ENCODE measurements at places on chromosomes 4 and X.
A peak's percentile ranks its signal among the peaks of the same experiment; 100 is the strongest.

- peak; percentile 71 for DNase-seq
Observed at GRCh38 chrX:3450881-3451570, 104.6 kb upstream of the MXRA5 start.

GRCh38 chrX:46737462-46737861 is 21.5 kb downstream of the SLC9A7 start:
- DNase-seq: peak; percentile 87

DNA sequence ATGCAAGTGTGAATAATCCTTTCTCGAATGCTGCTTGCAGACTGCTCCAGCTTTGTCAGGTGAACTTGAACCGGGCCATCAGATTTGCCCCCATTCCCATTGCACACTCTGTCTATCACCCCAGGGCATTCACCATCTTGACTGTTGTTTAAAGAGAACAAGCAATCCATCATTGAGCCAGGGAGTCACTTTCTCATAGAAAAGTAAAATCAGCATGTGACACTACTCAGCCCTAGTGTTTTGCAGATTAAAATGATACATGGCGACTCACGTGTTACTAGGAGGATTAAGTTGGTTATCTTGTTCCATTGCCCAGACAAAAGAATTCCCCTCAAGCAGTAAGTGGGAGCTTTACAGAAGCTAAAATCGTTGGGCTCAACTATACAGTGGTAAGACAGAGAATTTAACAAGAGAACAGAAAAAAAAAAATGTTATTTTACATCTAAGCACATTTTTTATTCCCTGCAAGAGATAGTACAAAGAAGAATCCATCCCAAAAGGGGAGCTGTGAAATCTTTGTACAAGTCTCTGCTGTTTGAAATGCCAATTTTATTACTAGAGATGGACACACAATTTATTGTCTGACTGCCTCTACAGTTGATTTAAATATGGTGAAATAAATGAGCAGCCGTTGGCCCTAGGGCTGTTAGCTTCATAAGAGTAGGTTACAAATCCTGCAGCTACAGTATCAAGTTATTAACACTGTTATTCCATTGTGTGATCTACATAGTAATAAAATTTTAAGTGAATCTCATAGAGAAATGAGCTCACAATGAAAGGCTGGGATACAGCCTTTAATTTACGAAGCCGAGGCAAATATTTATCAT is 67.5 kb downstream of the NEUROG2 start:
- no peak for DNase-seq

GRCh38 chrX:63350465-63350877 is 661 bp downstream of the SPIN4 start:
- DNase-seq: peak; percentile 3

DNA sequence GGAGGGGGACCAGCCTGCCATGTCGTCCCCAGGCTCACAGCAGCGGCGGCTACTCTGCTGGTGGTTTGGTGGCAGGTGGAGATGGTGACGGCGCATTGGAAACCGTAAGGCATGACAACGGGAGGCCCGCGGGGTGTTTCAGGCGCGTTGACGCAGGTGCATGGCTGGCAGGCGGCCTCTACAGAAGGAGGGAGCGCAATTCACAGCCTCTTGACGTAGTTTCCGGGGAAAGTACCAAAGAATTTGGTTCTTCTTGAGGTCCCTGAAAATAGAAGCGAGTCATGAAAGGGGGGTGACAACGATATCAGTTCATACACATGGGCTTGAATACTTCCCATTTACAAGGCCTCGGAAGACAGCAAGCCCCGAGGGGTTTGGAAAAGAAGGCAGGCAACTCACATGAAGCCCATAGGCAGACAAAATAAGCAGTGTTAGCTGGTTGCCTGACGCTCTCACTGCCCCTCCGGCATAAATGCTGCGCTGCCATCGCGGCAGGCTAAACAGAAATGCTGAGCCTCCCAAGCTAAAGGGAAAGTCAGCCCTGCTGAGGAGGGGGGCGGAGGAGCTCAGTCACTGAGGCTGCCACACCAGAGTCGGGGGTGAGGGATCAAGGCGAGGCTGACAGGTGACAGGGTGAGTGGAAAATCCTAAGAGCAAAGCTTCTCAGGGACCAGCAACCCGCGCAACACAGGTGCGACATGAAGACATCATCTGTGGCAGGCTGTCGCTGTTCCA is 52.3 kb upstream of the PDLIM3 start:
- DNase-seq: no peak

- DNase-seq: peak; percentile 46
Observed at GRCh38 chr4:168847771-168848502, 162.1 kb downstream of the CBR4 start.

DNA sequence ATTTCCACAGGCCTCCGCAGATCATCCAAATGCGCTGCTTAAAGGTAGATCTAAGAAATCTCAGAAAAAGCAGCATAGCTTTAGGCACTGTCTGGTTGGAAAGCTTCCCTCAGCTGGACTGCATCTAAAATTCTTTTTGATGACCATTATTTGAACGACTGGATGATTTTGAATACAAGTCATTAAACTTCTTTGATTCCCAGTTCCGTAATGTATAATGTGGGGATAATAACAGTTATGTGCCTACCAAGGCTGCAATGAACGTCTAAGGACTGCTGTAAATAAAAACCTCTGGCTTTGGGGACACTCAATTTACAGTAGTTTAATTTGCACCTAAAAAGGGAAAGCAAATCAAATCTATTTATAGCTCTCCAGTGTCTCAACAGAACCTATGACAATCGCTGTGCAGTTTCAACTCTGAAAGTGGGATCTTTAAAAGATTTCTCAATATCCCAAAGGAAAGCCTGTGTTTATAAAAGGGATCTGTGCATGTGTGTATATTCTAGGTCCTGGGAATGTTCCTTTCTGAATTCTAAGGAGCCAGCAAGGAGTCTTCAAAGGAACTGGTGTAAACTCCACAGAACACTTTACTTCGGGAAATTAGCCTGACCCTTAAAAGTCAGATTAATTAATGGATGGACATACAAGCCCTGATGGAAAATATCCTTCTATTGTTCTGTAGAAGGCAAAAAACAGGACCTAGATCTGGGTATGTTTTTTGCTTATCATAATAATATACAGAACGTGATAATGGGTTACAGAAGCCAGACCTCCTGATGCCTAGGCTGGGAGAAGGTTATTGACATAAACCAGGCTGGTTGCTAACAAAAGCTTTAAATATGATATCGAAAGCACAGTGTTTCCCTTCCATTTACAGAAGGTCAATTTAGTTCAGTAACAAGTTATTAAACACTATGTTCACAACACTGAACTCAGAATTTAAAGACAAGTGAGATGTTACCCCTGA is 53.4 kb downstream of the AFAP1 start:
- DNase-seq: no peak

- DNase-seq: no peak
Observed at GRCh38 chr4:37993806-37994205, 33.6 kb downstream of the PTTG2 start.

DNA sequence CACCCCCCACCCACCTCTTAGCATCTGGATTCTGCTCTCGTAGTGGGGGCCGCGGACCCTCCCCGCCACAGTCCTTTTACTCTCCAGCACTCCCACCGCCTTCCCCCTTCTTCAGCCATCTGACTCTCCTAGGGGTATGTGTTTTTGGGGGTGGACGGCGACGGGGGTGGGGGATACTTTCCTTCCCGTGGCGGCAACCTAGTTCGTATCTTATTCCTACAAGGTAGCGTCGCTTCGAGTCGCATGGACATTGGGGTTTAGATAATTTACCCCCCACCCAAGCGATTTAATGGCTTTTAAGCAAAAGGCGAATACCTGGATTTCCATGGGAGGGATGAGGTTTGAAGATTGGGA is 1.3 kb upstream of the BCORL1 start:
- DNase-seq: no peak

DNA sequence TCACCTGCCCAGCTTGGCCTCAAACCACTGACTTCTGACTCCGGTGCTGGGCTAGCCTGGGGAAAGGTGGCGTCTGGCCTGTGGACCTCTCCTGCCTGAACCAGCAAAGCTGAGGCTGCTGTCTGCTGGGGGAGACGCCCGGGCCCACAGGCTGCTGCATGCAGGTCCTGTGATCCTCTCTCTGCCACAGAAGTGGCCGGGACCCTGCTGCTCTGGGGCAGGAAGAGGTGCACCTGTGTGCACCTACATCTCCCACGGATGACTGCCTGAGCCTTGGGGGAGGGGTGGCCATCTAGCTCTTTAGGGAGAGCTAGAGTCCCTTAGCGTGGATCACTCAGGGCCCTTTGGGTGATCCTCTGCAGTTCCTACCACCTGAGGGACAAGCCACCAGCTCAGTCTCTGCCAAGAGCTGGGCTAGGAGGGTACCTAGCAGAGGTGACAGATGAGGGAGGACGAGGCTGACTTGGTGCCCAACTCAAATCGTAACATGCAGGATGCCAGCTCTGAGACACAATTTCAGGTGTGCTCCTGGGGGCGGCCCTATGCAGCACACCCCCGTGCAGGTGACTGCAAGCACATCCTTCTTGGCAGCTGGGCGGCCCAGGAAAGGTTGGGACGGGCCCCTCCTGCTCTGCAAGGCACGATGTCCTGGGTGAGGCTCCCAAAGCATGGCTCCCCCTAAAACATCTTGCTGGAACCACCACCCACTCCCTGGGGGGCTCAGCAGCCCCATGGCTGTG is 22.5 kb downstream of the LETM1 start:
- DNase-seq: no peak

DNA sequence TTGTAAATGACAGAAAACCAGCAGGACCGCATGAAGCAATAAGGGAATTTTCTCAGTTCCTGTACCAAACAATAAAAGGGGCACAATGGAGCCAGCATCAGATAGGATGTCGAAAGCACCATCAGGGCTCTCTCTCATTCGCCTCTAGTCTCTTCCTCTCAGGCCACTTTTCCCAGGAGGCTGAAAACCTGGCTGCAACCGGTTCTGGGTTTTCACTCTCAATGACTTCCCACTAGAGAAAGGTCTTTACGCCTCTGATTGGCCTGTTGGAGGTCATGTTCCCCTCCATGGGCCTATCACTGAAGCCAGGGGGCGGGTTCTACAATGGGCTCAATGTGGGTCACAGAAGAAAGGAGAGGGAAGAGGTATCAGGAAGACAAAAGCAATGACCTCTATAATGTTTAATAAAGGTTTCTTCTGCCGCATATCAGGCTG is 29.3 kb downstream of the ZNF827 start:
- DNase-seq: no peak

DNA sequence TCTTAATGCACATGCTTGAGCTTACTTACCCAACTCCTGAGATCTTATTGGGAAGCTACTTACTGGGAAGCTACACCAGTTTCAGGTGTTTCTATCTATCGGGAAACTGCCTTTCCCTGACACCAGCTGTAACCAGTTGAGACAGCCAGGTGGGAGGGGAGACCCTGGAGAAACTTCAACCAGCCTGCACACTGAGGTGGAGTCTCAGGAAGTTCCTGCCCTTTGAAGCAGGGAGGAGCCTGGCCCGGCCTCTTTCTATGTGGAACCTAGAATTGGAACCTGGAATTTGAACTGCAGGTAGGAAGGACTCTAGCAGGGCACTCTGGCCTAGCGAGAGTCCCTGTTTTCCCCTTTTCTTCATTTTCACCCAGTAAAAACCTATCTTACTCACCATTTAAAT is 425.8 kb upstream of the PABPC4L start:
- no peak for DNase-seq

GRCh38 chrX:123184866-123185276 is 793 bp downstream of the GRIA3 start:
- DNase-seq: peak; percentile 36

GRCh38 chrX:12496343-12496742 is 294.9 kb upstream of the PRPS2 start:
- DNase-seq: no peak

GRCh38 chr4:58739275-58739674 is 1629.1 kb upstream of the IGFBP7 start:
- no peak for DNase-seq

- peak; percentile 87 for DNase-seq
Observed at GRCh38 chr4:56870946-56871345, 36.8 kb upstream of the REST start.

DNA sequence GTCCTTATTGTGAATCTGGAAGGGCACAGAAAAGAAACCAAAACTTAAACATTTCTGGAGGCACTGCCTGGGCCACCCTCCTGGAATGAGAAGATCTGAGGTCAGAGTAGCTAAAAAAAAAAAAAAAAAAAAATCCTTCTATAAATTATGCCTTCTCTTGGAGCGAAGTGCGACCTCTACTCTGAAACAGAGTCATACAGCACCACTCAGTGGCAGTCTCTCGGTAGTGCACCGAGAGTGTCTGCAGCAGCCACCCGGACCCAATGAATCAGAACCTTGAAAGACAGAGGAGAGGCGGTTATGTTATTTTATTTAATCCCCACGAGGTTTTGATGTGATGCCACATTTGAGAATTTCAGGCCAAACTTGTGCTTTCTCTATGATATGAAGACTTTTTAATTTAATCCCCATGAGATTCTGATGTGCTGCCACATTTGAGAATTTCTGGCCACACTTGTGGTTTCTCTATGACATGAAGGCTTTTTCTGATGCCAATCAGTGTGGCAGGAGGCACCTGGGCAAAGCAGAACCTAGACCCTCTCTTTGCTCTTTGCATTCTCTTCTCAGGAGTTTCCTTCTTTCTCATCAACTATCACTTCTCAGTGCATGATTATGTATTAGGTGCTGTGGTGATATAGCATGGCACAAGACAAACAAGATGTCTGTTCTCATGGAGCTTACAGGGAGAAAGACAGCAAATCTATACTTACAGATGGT is 5.6 kb upstream of the CT47C1 start:
- peak; percentile 53 for DNase-seq

DNA sequence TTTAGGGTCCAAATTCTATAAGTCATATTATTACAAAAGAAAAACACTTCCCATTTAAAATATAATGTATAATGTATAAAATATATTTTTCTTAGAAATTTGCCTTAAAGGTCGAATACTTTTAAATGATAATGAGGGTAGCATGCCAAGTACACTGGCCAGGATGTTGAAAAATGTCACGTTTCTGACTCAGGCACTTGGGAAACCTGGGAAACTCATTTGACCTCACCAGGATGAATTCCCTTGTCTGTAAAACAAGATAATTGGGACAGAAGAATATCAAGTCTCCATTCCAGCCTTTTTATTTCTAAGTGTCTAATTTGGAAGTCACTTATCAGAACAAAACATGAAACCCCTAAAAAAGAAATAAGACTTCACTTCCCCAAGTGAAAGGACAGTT is 3.4 kb upstream of the SLC39A8 start:
- DNase-seq: no peak

DNA sequence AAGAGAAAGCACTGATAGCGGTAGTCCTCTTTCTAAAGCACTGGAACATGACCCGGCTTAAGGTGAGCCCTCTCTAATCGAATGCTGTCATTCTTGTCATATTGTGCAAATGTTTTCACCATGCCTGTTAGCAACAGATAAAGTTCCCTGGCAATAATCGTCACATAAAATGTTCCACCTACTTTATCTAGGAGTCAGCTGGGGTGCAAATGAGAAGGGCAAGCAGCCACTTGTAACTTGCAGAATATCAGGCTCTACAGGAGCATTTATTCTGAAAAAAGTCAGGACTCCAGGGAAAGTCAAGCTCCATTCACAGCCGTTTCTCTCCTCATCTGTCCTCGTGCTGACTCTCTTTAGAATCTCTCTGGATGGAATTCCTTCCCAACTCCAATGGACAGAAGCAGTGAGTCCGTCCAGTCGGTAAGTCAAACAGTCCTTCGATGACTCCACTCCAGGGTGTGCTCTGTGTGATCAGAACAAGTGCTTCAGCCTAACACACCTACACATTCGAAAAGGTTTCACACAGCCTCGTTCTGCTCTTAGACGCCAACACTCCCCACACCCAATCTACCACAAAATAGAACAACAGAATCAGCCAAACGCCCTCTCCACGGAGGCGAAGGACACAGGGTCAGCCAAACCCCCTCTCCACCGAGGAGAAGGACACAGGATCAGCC is 101.7 kb upstream of the FRG1 start:
- DNase-seq: no peak

GRCh38 chrX:16087076-16087475 is 36.3 kb upstream of the GRPR start:
- no peak for DNase-seq
